Stimulated activated CD8-positive, alpha-beta memory T cell treated with anti-CD3 and anti-CD28 coated beads, Interleukin-7, amount 100 ng/mL, for 4 hours (primary cell): ENCODE measurements at places on chromosomes 5 and 9.

GRCh38 chr5:52767766-52768480 lies 19.8 kb upstream of the ITGA1 start:
- no peak for DNase-seq

DNA sequence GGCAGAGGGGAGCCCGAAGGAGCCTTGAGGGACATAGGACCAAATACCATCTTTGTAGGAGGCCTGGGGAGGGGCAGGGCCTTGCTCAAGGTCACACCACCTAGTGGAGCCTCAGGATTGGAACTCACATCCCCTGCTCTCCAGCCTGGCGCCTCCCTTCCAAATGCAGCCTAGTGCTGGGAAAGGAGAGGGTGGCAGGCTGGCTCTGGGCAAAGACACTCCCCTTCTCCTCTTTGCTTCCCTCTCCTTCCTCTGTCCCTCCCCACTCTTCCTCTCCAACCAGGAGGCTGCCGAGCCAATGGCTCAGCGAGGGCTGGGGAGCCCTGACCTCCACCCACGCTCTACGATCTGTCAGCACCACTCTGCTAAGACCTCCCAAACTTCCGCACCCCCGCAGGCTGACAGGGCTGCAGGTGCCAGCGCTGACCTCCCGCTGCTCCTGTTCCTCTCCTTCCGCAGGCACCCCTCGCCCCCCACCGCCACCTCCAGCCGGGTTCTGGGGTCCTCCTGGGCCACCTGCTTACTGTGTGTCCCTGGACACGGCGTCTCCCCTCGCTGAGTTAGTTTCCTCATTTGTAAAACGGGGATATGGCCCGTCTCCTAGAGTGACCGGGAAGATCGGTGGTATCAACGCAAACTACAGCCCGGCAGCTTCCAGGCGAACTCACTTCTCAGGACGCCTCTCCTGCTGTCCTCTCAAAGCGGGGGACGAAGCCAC lies 52.9 kb downstream of the C9orf50 start:
- no peak for DNase-seq

DNA sequence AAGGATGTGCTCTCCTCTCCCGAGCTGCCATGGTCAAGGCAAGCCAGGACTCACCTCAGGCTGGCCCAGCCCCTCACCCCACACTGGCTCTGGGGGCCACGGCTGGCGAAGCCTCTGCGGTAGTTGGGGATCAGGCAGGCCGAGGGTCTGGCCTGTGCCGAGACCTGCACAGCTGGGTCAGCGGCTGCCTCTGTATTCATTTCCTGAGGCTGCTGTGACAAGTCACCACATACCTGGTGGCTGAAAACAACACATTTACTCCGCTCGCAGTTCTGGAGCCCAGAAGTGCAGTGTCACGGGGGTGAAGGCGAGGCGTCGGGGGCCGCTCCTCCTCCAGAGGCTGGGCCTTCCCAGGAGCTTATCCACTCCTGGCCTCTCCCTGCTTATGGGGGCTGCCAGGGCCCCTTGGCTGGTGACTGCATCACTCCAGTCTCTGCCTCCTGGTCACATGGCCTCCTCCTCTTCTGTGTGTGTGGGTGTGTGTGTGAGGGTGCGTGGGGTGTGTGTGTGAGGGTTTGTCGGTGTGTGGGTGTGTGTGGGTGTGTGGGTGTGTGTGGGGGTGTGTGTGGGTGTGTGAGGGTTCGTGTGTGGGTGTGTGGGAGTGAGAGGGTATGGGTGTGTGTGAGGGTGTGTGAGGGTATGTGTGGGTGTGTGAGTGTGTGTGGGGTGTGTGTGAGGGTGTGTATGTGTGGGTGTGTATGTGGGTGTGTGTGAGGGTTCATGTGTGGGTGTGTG lies 3.2 kb upstream of the SCGB3A1 start:
- DNase-seq, result no peak

DNA sequence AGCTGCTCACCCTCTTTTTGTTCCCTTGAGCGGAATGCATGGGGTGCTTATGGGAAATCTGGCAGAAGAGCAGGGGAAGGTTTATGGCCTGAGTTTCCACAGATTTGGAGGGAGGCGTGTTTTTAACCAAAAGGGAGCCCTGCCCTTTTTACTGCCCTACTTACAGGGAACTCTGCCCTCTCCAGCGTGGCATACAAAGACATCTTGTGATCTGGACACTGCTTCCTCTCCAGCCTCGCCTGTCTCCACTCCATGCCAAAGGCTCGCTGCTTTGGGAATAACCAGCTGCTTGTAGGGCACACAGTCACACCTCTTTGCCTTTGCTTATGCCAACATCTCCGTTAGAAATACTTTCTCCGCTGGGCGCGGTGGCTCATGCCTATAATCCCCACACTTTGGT lies 314.2 kb downstream of the ARHGAP26 start:
- DNase-seq, result no peak

GRCh38 chr5:177496727-177497291 lies 595 bp downstream of the PDLIM7 start:
- DNase-seq, result no peak

- no peak for DNase-seq
These were observed 5.4 kb downstream of the IPPK start for GRCh38 chr9:92664394-92665152.

DNA sequence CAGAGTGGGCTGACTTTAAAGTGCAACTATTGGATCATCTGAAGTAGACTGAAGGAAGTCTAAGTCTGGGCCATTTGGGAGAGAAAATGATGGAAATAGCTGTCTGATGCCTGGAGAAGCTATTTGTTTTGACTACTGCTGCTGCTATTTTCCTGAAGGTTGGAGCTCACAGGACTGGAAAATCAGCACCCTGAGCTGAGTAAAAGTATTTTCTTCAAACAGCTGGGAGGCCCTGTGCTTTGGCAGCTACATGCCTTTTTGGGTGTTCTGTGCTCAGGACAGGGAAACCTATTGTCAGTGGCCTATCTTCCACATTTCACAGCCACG lies 302.6 kb downstream of the ENC1 start:
- DNase-seq, result no peak

DNA sequence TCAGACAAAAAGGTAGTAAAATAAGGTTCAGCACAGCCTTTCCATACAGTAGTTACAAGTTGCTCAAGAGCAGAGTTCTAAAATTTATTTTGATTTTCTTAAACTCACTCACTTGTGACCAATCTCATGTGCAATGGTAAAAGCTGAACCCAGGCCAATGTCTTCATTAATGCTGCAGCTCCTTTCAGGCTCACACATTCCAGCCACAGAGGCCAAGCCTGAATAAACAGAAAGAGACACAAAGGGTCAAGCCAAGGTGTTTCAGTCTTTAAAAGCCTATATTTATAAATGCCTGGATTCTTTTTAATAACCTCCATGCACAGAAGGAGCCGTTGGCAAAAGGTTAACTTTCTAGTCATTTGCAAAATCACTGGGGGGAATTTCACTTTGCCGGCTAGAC lies 152.5 kb downstream of the ADAMTS6 start:
- DNase-seq, result no peak

DNA sequence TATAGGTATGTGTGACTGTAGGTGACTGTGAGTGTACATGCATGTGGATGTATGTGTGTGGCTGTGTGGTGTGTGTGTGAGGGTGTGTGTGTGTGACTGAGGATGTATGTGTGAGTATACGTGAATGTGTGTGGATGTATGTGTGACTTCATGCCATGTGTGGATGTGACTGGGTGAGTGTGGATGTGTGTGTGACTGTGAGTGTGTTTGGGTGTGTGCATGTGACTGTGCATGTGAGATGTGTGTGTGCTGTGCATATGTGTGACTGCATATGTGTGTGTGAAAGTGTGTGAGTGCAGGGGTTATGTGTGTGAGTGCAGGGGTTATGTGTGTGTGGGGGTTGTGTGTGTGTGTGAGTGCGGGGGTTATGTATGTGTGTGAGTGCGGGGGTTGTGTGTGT lies 42.3 kb downstream of the RXRA start:
- no peak for DNase-seq

DNA sequence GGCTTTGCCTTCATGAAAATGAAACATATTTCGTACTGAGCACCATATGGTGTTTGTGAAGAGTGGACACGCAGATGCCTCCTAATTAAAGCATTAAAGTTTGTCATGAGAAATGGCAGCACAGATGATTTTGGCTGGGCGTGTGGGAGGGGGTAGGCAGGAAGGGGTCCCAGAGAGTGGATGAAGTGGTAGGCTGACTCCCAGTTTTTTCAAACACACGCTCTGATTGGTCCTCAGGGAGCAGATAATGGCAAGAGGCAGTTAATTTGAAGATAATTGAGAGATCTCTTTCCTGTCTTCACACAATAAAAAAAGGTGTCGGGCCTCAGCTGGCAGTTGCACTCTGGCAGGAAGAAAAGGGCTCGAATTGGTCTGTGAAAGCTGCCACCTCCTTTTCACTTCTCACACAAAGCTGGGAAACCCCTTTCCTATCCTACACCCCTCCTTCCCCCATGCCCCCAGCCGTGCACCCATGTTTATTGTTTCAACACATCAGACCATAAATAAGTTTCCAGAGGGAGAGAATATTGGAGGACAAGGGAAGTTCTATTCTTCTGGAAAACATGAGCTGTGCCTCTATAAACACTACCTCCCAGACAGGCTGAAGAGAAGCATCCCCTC lies 429.6 kb downstream of the ARHGEF28 start:
- no peak for DNase-seq

DNA sequence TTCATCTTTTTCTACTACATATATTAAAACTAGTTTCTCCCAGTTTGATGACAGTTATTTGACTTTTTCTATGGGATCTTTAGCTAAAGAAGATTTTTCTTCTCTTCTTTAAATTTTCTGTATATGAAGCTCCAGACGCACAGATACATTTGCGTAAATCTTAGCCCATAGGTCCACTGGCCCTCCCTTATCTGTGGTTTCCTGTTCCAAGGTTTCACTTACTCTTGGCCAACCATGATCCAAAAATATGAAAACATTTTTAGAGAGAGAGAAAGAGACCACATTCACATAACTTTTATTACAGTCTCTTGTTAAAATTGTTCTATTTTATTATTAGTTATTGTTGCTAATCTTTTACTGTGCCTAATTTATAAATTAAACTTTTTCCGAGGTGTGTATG lies 270.2 kb upstream of the DAPK1 start:
- no peak for DNase-seq

GRCh38 chr5:72386639-72387038 lies 66.5 kb downstream of the PTCD2 start:
- DNase-seq, result no peak

DNA sequence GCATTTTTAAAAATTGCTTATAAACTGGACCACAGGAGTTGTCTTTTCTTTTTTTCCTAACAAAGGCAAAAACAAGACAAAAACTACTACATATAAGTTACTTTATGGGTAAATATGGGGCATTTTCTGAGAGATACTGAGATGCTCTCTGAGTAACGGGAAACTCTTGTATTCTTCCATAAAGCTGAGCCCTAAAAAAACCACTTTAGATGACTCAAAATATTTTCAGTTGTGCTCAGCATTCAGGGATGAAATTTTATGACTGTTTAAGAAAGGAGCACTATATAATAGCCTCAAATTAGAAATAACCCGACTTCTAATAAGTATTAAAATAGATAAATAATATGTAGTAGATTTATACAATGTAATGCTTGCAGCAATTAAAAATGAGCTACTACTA lies 644.5 kb downstream of the KCTD16 start:
- no peak for DNase-seq

GRCh38 chr5:176371621-176372539 lies 6.6 kb downstream of the ARL10 start:
- no peak for DNase-seq

GRCh38 chr5:149320791-149321330 lies 24.4 kb upstream of the GRPEL2 start:
- DNase-seq, result no peak

GRCh38 chr9:129725795-129726251 lies 27.0 kb downstream of the PTGES start:
- DNase-seq, result no peak

DNA sequence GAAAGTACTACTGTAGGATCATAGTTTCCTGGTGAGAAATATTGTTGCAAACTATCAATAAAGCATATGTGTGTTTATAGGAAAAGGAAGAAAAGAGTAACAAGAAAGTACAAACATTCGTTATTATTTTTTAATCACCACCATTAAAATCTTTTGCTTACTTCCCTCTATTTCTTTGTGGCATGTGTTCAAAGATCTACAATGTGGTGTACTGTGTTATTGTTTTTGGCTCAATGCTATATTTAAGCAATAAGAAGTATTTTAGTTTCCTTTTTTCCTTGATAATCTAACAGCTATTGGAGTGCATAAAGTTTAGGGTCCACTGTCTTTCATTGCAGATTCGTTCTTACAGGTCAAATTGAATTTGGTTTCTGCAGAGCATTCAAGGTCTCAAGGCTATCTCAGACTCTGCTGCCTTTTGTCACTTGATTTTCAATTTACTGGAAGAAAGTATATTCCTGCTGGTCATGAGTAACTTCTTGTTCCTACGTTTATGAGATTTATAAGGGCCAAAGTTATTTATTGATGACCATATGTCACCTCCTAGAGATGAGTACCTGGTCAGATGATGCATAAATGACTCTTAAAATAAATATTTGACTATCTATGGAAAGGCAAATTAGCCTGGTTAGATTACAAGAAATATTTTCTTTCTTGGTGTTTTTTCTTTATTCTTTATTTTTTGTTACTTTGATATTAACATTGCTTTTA lies 323.0 kb downstream of the TMEM167A start:
- DNase-seq, result no peak

DNA sequence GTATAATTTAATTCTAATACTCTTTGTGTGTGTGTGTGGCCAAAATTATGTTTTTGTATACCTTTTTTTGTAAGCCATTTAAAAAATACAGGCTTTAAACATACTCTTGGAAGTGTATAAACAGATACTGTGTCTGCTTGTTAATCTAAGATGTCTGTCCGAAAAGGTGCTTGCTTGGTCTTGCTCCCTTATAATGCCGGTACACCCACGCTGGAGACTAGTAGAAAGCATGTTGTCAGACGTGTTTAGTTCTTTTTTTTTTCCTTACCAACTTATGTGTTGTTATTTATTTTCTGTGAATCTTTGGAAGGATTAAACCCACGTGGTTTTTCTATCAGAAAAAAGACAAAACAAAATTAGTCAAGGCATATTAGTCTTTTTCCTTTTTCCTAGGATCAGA lies 9.5 kb downstream of the GAPVD1 start:
- DNase-seq, result no peak

- DNase-seq, result no peak
These were observed 439.1 kb downstream of the NR2F1-AS1 start for GRCh38 chr5:93141969-93142368.

- no peak for DNase-seq
These were observed 1242.0 kb upstream of the ACO1 start for GRCh38 chr9:31142456-31142855.

DNA sequence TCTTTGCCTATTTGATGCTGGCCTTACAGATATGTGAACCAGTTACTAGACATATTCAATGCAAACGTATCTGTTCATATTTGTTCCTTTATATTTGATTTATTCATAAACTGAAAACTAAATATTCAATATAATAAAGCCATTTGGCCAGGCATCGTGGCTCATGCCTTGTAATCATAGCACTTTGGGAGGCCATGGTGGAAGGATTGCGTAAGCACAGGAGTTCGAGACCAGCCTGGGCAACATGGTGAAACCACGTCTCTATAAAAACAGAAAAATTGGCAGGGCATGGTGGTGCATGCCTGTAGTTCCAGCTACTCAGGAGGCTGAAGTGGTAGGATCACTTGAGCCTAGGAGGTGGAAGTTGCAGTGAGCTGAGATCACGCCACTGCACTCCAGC lies 49.2 kb upstream of the CTNNAL1 start:
- DNase-seq, result no peak
